Stimulated activated naive CD8-positive, alpha-beta T cell treated with anti-CD3 and anti-CD28 coated beads, Interleukin-15, Interleukin-2, amounts not matched to agents 100 U/mL and 50 U/mL, for 24 hours (primary cell): ENCODE measurements at places on chromosomes 6 and 20.

GRCh38 chr20:32509639-32510066 lies 75.5 kb downstream of the NOL4L start:
- DNase-seq: peak; percentile 67

DNA sequence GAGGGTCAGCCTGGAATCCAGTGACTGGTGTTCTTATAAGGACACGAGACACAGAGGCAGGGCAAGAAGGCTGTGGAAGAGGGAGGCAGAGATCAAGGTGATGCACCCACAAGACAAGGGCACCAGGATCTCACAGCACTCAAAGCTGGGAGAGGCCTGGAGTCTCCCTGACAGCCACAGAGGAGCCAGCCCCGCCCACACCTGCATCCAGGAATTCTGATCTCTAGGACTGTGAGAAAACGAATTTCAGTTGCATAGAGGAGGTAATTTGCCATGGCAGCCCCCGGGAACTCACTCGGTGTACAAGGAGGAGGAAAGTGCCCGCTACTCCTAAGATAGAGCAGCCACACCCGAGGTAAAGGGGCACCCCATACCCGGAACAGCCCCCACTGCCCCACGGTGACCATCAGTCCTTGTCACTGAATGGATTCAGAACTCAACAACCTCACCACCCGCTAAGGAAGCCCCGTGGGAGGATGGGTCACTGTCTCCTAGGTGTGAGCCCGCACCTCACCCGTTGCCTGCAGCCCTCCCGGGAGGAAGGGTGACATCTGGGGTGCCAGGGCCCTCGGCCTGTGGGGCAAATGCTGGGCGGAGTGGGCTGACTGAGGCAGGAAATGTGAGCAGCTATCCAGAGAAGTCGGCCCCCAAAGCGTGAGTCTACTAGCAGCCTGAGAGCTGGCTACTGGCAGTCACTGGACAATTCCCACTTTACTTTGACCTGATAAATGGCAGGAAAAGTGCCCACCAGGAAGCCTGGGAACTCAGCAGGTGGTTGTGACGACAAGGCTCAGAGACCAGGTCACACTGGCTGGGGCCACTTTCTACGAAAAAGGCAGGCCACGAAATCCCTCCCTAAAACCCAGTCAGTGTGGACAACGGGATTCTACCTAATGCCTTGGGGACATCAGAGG lies 22.4 kb downstream of the DLL1 start:
- no peak for DNase-seq

- peak; percentile 12 for DNase-seq
Observed at GRCh38 chr6:146598772-146599405, at the start of gene ADGB. TSS of gene ADGB (plus strand) at chr6:146598972. CDS start at chr6:146599041, 69 bp downstream.

DNA sequence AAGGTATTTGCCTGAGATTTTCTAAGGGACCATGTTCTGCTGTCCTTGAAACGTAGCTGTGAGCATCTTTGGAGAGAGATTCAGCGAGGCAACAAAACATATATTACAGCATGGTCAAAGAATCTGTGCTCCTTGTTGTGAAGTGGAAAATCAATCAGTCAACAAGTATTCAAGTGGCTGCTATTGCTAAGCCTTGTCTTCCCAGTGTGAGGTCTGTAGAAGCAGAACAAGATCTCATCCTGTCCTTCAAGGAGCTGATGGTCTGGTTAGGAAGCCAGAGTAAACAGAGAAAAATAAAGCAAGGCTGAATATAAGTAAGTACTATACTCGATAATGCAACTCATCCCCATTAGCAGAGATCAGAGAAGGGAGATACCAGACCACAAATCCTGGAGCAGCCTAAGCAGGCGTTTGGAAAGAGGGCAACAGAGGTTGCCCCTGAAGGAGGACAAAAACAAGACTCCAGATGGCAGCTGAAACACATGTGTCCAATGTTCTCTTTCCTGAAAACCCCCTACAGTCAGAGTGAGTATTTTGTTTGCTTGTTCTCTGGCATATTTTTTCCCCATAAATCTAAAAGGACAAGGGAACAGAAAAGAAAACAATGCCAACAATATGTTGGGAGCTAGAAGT lies 392.0 kb downstream of the SYNE1 start:
- no peak for DNase-seq

- DNase-seq: no peak
Observed at GRCh38 chr6:158508450-158508849, 51.4 kb upstream of the TMEM181 start.

DNA sequence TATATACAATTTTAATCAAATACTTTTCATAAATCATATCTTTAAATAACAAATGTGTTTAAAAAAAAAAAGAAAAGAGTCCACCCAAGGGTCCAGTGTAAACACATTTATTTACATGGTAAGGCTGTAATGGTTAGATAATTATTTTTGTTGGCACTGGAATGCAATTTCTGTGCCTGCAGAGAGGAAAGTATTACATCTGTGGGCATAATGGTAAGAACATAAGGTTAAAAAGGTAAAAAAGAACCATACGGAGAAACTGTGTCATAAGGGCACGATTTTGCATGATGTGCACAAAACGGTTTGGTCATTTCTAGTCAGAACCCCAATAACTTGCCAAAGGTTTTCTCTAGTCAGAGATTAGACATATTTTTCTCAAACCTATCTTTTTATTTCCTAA lies 54.3 kb downstream of the RWDD2A start:
- no peak for DNase-seq

GRCh38 chr6:128667339-128667858 lies 147.0 kb upstream of the PTPRK start:
- DNase-seq: no peak

GRCh38 chr6:138654715-138655634 lies 118.6 kb upstream of the CCDC28A start:
- peak; percentile 15 for DNase-seq

DNA sequence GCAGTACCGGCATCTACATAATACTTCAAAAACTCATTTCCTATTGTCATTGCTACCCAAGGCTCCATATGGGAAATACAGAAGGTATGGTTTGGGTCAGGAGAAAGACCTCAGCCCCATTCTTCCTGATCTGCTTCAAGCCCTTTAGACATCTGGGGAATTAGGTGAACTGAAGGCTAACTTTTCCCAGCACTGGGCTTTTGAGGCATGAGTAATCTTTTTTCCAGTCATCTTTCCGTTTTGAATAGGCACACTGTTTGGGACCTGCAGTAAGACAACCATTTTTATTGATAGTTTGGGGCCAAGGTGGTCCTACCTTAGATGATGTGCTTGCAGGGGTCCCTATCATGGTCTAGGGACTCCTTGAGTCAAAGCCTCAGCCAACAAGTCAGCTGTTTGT lies 198.4 kb downstream of the HAO1 start:
- no peak for DNase-seq

- DNase-seq: no peak
Observed at GRCh38 chr6:148239801-148240460, 102.7 kb upstream of the SASH1 start.

- peak; percentile 49 for DNase-seq
Observed at GRCh38 chr6:150016324-150017185, 8.8 kb downstream of the RAET1L start.

- no peak for DNase-seq
Observed at GRCh38 chr6:138719011-138719635, 54.4 kb upstream of the CCDC28A start.

- peak; percentile 86 for DNase-seq
Observed at GRCh38 chr6:2857580-2858337, 16.1 kb upstream of the SERPINB1 start.

GRCh38 chr20:10338426-10339180 lies 95.4 kb downstream of the MKKS start:
- DNase-seq: no peak

DNA sequence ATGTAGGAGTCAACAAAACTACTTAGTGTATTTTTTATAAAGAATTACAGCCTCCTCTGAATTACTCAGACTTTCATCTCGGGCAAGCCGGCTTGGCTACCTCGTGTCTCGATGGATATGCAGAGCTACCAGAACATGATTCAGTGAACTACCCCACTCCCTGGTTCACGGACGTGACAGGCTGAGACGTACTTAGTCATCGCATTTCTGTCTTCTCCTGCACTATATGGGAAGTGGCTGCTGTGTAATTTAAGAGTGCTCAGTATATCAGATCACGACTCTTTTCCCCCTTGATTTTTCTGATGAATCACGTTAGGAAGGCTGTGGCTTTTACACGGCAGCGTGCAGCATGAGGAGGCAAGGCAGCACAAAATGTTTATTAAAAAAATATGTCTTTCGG lies 302.7 kb upstream of the ZFP64 start:
- DNase-seq: peak; percentile 42

GRCh38 chr6:34561227-34561530 lies 5.0 kb upstream of the SPDEF start:
- no peak for DNase-seq

- DNase-seq: no peak
Observed at GRCh38 chr6:169247419-169247818, 6.2 kb downstream of the THBS2 start.
